Endothelial cell of umbilical vein (primary cell): ENCODE measurements at places on chromosomes 16 and 17. TPM values are rescaled to one million over a fixed set of nuclear protein-coding genes. Genes with fewer than 3 reads are reported as not detected.

RAB37 gene
- total RNA-seq, result 0.21 TPM in 1 of 2 replicates, not detected in the other

OR4D1 gene
- not detected in 2 replicates for total RNA-seq

FAM171A2 gene
- total RNA-seq, result 12.0 and 13.4 TPM in 2 replicates

TBX2 gene
- not detected in 2 replicates for total RNA-seq

SPAG5 gene
- total RNA-seq, result 85.4 and 90.6 TPM in 2 replicates

LUC7L3 gene
- 111 and 113 TPM in 2 replicates for total RNA-seq

CCL4 gene
- not detected in 2 replicates for total RNA-seq

GRCh38 chr17:33689725-33690124 is 396.6 kb upstream of the ASIC2 start:
- no peak for DNase-seq

GRCh38 chr17:10648956-10649355 is 8.2 kb downstream of the MYH3 start:
- no peak for DNase-seq

GRCh38 chr16:977081-977701 is 4.4 kb upstream of the SOX8 start:
- no peak for DNase-seq

DNA sequence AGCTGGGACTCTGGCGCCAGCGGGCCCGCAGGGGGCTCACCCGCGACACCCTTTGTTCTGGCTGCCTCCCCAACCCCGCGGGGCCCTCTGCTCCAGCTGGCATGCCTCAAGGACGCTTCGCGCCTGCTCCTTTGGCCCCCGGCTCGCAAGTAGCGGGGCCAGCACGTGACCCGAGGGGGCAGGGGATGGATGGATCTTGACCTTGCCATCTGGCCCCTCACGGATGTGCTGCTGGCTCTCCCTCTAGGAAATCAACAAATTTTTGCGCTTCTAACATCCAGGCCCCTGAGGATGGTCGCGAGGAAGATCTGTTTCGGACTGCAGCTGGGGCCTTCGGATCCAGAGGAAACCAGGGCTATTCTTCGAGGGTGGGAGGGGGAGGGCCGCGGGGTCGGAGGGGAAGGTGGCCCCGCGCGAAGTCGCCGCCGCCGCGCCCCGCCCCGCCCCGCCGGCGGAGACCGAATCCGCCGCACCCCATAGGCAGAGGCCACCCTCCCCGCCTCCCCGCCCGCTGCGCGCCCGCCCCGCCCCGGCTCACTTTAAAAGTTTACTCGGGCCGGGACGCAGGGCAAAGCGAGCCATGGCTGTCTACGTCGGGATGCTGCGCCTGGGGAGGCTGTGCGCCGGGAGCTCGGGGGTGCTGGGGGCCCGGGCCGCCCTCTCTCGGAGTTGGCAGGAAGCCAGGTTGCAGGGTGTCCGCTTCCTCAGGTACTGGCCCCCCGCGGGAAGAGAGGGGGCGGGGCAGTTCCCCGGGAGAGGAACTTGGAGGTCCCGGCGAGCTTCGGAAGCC is at the start of gene ACSF2:
TSS of gene ACSF2 (plus strand) at position 537 of the 790 bp plus-strand sequence. CDS start at position 581, 44 bp downstream.
- peak; percentile 42 for DNase-seq

DNA sequence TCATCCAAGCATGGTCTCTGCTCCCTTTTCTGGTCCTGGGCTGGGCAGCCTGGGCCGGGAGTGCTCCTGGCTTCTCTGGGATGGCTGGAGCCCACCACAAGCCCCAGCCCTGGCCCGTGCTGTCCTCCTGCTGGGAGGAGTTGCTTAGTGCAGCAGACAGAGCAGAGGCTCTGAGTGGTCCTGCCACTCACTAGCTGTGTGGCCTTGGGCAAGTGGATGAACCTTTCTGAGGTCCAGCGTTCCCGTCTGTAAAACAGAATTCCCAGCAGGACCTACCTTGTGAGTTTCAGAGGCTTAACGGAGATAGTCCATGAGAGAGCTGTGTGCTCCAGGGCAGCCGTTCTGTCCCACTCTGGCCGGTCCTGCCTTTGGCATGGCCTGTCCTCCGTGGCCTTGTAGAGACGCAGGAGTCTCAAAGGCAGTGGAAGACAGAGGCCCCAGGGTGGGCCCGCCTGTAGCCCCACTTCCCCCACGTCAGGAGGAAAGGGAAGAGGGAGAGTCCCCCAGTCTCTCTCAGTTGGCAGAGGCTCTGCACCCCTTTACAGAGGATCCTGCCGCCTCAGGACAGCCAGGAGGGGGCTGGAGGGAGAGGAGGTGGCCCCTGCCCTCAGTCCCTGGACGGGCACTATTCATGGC is 7.8 kb downstream of the MYO15B start:
- no peak for DNase-seq

DNA sequence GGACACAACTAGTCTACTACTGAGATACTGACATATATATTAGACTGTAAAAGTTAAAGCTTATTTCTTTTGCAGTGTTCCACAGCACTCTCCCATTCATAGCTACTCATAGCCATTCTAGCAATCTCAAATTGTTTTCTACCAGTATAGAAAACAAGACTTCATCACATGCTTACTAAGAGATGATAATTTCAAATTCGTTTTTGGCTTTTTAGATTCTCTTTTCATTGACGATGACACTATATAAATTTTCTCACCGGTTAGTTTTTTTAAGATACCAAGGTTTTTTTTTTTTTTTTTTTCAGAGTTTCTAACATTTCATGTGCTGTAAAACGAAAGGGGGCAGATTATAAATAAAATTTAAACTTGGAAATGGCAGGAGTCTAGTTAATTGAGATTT is 17.9 kb downstream of the IKZF3 start:
- DNase-seq, result no peak

DNA sequence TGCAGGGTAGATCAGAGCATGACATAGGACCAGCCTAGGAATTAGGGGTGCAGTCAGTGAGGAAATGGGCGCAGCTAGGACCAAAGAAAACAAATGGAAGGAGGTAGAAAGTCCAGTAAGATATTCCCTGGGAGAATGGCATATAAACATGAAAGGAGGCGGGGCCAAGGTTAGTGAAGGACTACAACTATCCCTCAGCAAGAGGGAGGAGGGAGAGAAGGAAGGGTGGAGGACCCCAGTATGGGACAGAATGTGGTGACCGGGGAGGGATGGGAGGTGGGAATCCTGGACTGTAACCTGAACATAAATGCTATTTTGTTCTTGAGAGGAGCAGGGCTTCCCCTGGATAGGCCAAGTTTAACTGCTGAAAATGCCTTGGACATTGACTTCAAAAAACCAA is 22.8 kb downstream of the ITGB3 start:
- DNase-seq, result no peak

DNA sequence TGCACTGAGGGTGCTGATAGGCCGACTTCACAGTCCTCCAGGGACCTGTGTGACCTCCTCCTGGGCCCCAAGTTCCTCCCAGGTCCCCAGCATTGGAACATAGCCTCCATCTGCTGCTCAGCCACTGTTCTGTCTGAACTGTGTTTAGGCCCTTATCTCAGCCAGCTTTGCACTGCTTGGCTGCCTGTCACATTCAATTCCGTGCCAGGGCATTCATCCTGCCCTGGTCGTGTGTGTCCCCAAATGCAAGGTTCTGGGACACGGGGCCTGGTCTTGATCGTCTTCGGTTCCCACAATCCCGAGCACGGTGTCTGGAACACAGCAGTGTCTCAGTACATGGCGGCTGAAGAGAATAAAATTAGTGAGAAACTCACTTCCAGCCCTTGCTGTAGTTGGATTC is 69.9 kb upstream of the NFAT5 start:
- DNase-seq, result no peak

DNA sequence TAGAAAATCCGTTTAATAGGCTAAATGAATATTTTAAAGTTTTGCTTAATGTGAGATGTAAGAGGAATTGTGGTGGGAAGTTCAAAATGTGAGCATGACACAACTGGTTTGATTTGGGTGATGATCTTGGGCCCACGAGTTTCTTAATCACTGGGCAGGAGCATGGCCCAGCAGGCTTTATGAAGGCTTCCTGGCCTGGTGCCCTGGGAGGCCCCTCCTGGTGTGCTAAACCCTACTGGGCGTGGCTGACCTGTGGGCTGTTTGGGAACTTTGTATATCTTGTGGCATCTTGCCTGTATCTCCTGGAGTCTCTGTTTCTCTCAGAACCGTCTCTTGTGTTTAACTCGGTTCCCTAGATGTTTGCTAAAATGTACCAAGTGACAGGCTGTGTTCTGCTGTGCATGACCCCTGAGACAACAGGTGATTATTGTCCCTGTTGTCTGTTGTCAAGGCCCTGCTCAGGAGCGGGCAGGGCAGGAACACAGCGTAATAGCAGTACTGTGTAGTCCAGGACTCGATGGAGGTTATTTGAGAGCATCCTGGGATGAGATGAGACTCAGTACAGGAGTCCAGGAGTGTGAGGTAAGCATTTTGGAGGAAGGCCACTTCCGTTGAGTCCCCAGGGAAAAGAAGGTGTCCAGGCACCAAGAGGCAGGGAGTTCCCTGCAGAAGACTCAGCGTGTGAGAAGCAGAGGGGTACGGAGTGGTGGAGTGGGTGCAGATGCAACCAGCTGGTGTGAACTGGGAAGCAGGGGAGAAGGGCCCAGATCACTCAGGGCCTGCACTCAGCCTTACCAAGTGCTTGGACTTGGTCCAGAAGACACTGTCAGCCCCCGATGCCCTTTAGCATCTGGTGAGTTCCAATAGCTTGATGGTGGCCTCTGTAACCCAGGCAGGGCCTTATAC is 48.5 kb downstream of the B9D1 start:
- no peak for DNase-seq

DNA sequence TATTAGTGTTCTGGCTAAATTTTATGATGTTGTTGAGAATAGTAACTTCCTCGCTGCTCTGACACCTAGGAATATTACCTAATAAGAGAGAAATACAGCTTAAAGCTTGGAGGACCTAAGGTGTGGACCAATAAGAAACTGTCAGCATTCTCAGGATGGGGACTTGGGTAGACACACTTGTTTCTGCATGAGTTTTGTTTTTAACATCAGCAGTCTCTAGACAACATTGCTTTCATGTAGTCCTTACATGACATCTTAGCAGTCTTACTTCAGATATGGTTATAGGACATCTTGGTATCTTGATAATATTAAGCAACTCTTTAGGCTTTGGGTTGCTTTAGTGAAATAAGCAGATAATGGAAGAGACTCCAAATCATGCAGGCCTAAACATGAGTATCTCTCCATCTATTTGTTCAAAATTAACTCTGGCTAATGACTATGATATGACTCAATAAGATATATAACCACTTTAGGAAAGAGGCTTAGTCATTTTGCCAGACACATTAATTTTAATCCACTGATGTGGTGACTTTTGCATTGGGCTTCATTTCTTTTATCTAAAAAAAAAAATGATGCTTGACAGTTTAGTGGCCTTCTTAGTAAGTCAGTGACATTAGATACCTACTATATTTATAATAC is 84.5 kb downstream of the WNT3 start:
- DNase-seq, result no peak

GRCh38 chr16:64993464-64993863 is 128.4 kb downstream of the CDH11 start:
- DNase-seq, result no peak

GRCh38 chr17:41917679-41918313 is 955 bp downstream of the ACLY start:
- peak; percentile 57 for DNase-seq

- no peak for DNase-seq
Observed at GRCh38 chr16:81813648-81814047, 34.6 kb downstream of the PLCG2 start.

- DNase-seq, result no peak
Observed at GRCh38 chr17:34423978-34424813, 61.2 kb upstream of the CCL1 start.
